HepG2 (cell line): ENCODE measurements at places on chromosomes 2 and 18. TPM values are rescaled to one million over a fixed set of nuclear protein-coding genes. Genes with fewer than 3 reads are reported as not detected.
A peak's percentile ranks its signal among the peaks of the same experiment; 100 is the strongest.

DNA sequence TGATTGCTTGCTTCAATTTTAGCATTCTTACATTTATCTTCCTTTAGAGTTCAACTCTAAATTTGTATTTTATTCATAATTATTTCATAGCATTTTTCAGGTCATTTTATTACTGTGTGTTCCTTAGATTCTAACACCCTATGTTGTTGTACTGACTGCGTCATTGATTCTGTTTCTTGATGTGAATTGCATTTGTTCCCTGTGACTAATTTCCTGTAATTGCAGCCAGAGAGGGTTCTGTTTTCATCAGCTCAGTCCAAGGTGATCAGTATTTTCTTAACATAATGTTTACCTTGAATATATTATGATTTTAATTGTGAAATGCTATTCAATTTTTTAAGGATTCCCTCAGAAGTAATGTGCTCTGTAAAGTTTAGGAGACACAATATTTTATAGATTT, 970.2 kb upstream of the PIK3C3 start:
- DNase-seq = no peak

Gene PGAP1
- total RNA-seq = 4.8 and 6.4 TPM in 2 replicates

- DNase-seq = no peak
Observed at GRCh38 chr18:10727477-10727876, 201.7 kb downstream of the NAPG start.

Gene RNF138
- total RNA-seq = 33.6 and 44.8 TPM in 2 replicates

GRCh38 chr18:23918395-23919032, 96.0 kb upstream of the TTC39C start:
- peak; percentile 55 for DNase-seq

DNA sequence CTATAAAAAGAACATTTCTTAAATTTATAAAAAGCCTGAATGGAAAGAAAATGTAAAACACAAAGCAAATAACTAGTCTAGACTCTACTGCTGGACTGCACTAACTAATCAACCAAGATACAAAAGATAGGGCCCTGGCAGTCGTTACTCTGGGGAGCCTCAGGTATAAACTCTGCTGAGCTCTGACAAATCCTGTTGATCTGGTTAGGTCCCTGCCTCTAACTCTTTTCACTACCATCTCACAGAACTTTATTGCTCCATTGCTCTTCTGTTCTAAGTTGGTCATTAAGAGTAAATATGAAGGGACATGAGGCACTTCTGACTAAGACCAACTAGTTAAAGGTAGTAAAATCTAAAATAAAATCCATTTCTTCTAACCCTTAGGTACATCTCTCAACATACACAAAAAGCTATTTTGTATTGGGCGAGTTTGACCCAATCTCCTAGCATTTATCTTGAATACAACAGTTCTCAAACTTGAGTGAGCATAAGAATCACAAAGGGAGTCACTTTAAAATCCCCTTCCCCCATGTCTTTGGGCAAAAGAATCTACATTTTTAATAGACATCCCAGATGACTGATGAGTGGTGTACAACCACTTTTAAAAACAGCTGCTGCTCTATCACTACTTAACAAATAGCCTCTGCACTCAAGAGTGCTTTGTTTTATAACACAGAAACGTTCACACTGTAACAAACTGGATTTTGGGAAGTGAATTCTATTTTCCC, 2.5 kb downstream of the CHN1 start:
- no peak for DNase-seq

DNA sequence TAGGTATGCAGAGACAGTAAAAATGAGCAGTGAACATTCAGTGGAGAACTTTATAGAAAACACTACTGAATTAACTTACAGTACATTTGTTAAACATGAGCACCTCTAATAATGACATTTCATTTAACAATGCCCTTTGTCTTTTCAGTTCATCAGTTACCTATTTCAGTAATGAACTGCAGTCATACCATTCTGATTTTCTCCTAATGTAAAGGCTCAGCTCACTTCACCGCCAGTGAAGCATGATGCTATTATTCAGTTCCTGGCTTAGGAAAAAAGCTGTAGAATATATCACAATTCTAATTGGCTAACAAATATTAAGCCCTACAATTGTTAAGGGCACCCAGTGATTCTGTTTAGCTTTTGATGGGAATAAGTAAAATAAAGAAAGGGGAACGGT, 37.1 kb upstream of the CCDC93 start:
- DNase-seq = no peak

Gene RAD51AP2
- total RNA-seq = 0.07 and 0.11 TPM in 2 replicates

- DNase-seq = no peak
Observed at GRCh38 chr2:130847776-130848525, 11.2 kb downstream of the ARHGEF4 start.

Gene UGT1A4
- not detected in 2 replicates for total RNA-seq

- DNase-seq = no peak
Observed at GRCh38 chr18:34752056-34752455, 42.0 kb downstream of the DTNA start.

- peak; percentile 62 for DNase-seq
Observed at GRCh38 chr2:171160119-171160955, at the start of gene TLK1. Gene TLK1, minus strand, starts transcription at chr2:171160893. Its CDS starts 465 bp downstream, at chr2:171160428.
